Tibial artery (tissue), 4 donors: ENCODE measurements at places on chromosomes 2 and 18.

- no peak for DNase-seq
Measured at GRCh38 chr2:217475101-217475500, 527.7 kb downstream of the TNS1 start.

- DNase-seq: no peak
Measured at GRCh38 chr2:191217580-191217979, 27.6 kb upstream of the MYO1B start.

DNA sequence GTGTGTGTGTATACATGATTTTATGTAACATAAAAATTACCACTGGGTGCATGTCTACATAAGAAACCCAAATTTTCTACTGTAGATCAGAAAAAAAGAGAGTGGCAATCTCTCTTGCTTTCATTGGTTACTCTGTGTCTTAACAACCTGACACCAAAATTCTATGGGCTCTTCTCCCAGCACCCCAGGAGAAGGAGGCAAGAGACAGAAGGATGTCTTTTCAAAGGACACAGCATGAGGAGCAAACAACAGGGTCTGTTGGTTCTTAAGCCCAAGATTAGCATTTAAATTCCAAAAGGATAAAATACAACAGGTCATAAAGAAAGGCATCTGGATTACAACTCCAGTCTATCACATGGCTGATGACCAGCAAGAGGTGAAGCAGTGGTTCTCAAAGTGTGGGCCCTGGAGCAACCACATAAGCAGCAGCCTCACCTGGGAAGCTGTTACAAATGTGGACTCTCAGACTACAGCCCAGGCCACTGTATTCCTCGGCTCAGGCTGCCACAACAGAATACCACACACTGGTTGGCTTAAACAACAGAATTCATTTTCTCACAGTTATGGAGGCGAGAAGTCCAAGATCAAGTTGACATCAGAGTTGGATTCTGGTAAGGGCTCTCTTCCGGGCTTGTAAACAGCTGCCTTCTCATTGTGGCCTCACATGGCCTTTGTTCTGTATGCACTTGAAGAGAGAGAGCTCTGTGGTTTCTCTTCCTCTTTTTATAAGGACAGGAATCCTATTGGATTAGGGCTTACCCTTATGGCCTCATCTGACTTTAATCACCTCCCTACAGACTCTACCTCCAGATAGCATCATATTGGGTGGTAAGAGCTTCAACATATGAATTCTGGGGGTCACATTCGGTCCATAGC is 79.8 kb upstream of the RNF152 start:
- no peak for DNase-seq

GRCh38 chr2:224038049-224038829 is 847 bp downstream of the SERPINE2 start:
- DNase-seq: no peak
